ENCODE measurements at places on chromosomes 12 and 14.
A peak's percentile ranks its signal among the peaks of the same experiment; 100 is the strongest.

- no peak for DNase-seq
Measured at GRCh38 chr14:97854918-97855317, 1057.7 kb downstream of the VRK1 start.

- DNase-seq: peak; percentile 66
Measured at GRCh38 chr12:51419425-51420193, 5.0 kb upstream of the SLC4A8 start.

DNA sequence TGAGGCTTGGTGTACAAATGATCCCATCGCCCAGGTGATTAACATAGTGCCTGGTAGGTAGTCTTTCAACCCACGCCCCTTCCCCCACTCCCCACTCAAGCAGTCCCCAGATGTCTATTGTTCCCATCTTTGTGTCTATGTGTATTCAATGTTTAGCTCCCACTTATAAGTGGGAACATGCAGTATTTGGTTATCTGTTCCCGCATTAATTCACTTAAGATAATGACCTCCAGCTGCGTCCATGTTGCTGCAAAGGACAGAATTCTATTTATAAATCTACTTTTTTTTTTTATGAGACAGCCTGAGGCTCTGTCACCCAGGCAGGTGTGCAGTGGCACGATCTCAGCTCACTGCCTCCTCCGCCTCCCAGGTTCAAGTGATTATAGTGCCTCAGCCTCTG is 15.7 kb downstream of the SPX start:
- no peak for DNase-seq

GRCh38 chr12:47079981-47080724 is 394 bp upstream of the AMIGO2 start:
- DNase-seq: peak; percentile 16

DNA sequence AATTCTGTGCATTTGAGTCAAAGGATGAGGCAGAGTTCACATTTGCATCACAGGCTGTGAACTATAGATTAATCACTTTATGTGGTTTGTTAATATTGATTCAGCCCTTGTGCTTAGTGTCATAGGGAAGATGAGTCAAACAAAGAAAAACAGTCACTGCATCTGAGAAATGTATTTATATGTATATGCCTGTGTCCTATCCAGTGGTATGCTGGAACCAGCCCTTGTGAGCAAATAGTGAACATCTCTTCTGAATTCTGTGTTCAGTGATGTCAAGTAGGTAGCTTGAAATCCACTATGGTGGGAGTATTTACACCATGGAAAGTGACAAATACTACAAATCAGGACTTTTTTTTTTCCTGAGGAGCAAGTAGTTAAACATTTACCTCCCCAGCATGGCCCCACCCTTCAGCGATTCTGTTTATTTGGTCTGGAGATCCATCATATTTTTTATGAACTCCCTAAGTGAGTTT is 128.5 kb downstream of the HMGA2 start:
- DNase-seq: no peak

DNA sequence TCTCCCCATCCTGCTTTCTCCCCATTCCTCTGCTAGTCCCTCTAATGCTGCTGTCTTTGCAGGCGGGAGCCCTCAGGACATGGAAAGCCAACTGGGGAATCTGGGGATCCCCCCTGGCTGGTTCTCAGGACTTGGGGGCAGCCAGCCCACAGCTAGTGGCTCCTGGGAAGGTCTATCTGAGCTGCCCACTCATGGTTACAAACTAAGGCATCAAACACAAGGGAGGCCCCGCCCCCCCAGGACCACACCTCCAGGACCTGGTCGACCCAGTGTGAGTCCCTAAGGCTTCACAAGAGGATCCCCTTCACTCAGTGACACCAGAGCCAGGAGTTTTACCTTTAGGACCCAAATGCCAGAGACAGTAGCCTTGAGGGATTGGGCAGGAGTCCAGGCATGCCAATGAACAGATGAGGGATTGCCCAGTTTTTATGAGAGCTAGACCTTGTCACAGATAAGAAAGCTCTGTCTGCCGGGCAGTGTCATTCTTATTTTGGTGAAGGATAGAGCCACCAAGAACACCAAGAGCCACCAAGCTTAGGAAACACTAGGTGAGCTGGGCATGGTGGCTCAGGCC is 8.0 kb upstream of the CPNE6 start:
- DNase-seq: no peak

DNA sequence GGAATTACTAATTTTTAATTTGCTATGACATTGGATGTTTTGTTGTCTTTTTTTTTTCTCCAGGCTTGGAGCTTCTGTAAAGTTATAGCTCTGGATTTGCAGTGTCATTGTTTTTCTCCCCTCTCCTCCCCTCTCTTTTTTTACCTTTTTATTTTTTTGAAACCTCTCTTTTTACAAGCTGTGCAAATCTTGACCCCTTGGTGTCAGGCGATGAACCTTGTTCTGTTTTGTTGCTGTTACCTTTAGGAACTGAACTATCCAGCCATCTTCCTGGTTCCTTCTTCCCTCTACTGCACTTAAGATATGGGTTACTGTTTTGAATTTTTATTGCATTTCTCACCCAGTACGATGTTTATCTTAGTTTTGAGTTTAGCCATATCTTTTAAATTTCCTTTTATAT is 13.7 kb downstream of the KTN1 start:
- DNase-seq: peak; percentile 62

DNA sequence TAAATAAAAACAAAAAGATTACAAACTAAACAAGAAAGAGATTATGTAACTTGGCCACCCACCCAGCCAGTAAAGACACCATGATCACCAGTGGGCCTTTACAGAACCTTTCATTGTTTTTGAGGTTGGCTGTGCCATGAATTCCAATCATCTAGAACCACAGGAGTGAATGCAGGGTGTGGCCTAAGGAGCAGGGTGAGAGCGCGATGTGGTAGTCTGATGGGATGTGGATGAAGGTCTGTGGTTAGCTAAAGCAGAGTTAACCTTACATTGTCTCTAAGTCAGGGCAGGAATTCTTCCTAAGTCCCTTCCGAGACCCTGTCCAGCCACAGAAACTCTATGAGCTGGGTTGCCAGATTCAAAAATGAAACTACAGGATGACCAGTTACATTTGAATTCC is 54.0 kb upstream of the CDKN3 start:
- no peak for DNase-seq

DNA sequence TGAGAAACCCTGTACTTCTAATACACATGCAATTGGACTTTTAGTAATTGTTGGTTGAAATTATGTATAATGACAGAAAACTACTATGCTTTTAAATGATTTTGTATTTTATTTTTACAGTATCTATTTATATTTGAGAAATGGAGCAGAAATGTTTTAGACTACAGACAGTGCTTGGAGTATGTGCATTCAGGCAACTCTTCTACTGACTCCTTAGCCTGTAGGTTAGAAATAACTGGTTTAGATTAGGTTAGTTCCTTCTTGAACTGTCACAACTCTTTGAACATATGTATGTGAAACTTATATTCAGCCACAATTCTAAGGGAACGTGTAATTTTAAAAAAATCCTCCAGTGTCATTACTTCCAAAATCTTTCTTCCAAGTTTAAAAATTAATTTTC is 1.7 kb downstream of the FGFR1OP2 start:
- DNase-seq: no peak

DNA sequence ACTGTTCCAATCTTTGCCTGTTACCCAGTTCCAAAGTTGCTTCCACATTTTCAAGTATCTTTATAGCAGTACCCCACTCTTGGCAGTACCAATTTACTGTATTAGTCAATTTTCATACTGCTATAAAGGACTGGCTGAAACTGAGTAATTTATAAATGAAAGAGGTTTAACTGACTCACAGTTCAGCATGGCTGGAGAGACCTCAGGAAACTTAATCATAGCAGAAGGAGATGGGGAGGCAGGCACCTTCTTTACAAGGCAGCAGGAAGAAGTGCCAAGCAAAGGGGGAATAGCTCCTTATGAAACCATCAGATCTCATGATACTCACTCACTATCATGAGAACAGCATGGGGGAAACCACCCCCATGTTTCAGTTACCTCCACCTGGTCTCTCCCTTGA is 215.0 kb downstream of the SNAPC1 start:
- no peak for DNase-seq

- no peak for DNase-seq
Measured at GRCh38 chr14:99931308-99931707, 133.9 kb upstream of the EVL start.

DNA sequence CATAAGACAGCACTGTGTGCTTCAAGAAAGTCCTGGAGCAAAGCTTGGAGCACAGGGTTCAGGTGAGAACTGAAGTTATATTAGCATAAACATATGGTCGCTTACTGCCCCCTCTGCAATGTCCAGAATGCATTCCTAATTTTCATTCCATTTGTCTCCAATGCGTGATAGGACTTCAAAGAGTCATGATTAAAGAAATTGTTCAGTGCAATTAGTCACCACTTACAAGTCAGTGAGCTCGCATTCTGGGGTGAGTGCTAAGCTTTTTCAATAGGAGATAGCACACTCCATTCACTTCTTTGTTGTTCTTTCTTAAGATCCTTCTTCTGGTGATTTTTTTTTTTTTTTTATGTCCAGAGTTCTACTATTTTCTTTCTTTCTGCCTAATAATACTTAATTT is 398.4 kb downstream of the SYT1 start:
- DNase-seq: no peak

- DNase-seq: no peak
Measured at GRCh38 chr14:75553157-75553556, 25.3 kb upstream of the FLVCR2 start.
